ENCODE measurements at places on chromosomes 7 and 10.

DNA sequence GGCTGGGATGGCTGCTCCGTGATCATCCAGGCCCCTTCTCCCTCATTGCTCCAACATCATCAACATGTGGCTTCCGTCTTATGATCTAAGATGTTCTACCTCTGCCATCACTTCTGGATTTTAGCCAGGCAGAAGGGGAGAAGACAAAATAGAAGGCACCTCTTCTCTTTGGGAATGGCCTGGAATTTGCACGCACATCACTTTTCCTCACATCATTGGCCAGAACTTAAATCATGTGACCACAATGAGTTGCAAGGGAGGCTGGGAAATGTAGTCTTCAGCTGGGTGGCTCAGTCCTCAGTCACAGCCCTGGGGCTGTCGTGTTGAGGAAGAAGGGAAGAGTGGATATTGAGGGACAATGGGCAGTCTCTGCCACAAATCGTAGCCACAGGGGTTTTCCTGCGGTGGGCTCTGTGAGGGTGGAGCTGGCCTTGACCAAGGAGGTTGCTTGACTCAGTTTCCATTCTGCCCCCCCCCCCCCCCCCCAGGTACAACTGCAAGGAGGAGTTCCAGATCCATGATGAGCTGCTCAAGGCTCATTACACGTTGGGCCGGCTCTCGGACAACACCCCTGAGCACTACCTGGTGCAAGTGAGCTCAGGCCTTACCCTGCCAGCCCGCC lies 50.3 kb downstream of the PALD1 start:
- DNase-seq = peak; percentile 78

DNA sequence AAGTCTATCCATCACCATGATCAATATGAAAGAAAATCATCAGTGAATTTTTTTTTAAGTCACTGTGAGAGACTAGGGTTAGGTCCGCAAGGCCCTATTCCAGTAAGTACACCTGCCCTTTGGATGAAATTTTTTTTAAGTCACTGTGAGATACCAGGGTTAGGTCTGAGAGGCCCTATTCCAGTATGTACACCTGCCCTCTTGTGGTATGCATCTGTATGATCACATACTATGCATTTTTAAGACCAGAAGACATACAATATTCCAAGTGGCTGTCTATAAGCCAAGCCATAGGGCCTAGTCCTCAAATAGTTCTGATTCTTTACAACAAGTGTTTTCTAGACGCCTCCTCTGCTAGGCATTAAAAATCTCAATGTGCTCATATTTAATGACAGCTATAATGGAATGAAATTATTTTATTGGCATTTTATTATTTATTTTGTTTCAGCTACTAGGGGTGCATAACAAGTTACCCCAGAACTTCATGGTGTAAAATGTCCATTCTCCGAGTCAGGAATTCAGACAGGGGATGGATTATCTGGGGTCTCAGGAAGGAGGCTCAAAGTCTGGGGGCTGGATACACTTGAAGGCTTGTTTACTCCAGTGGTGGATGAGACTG lies 53.1 kb downstream of the TEX36 start:
- peak; percentile 9 for DNase-seq

GRCh38 chr10:126749015-126749655 lies 78.6 kb upstream of the C10orf90 start:
- DNase-seq = peak; percentile 92

GRCh38 chr10:78462726-78463228 lies 429.1 kb downstream of the RPS24 start:
- no peak for DNase-seq

DNA sequence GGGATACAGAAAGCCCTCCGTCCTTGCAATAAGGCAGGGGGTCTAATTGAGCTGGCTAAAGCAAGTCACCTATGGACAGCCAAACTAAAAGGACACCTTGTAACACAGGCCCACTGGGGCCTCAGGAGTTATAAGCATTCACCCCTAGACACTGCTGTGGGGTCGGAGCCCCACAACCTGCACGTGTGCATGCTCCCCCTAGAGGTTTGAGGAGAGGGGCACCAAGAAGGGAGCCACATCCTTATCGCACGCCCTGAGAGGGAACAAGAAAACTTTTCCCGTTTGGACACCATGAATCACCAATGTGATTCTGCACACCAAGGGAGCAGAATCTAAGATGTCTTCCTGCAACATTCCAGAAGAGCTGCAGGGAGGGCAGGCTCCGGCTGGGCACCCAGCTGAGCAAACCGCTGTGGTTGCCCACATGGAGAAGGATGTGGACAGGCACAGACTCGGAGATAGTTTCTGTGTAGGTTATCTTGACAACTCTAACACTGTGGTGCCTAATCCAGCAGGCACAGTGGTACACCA lies 17.7 kb upstream of the TARP start:
- DNase-seq = peak; percentile 42

- no peak for DNase-seq
Measured at GRCh38 chr7:36790311-36790787, 66.1 kb upstream of the AOAH start.

DNA sequence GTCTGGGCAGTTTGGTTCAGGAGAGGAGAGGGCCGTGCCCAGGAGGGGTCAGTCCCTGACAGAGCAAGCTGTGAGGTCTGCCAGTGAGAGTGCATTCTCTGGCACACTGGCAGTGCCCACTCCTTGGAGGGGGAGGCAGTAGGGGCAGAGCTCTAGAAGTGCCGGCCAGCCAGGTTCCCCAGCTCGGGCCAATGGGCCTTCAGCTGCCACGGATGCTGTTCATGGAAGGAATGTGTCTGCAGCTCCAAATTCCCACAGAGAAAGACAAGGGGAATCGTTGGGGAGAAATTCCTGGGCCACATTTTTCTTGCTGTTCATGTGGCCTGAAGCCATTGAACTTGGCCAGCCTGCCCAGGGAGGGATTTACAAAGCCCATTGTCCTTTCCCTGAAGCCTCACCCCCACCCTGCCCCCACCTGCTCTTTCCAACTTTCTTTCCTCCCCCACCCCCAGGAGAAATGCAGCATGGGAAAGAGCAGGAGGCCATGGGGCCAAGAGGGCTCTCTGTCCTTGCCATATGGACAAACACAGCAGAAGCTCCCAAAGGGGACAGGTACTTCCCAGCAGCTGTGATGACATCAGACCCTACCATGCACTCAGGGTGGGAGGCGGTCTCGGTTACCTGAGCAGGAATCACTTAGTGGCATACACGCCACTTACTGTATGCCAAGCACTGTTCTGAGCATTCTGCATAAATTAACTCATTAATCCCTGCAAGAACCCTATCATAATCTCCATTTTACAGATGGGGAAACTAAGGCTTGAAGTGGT lies 70.7 kb downstream of the ARHGAP22 start:
- peak; percentile 81 for DNase-seq

GRCh38 chr7:79227044-79227443 lies 226.4 kb downstream of the MAGI2 start:
- DNase-seq = no peak

GRCh38 chr7:6015917-6016652 lies 7.0 kb downstream of the AIMP2 start:
- no peak for DNase-seq

DNA sequence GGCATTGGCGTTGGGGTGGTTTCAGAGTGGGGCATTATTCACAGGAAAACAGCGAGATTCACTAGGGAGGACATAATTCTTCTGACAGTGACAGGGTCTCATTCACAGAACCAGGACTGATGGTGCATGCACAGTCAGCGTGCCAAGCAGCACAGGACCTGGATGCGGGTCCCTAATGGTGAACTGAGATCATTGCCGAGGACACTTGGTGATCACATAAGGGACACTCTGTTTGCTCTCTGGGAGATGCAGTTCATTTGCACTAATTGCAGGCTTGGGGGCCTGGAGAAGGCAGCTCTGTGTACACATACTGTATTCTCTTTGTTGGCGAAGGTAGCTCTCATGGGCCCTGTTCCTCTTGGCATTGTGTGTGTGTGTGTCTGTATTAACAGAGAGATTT lies 716.1 kb downstream of the PHTF2 start:
- no peak for DNase-seq

DNA sequence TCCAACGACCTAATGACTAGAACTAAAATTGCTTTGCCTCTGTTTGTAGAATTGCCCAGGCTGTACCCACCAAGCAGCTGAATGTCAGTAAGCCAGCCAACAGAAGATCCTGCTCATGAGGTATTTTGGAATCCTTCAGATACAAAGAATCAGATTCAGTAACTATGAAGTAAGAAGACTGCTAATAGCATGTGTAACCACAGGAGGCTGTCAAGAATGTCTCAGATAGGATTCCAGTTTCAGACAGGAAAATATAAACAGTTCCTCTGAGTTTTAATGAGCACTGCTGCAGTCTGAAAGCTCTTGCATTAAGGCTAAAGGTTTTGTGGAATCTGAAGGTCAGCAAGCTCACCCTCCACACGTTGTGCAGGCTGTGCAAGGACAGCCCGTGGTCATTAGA lies 112.6 kb upstream of the ADAM12 start:
- DNase-seq = no peak

DNA sequence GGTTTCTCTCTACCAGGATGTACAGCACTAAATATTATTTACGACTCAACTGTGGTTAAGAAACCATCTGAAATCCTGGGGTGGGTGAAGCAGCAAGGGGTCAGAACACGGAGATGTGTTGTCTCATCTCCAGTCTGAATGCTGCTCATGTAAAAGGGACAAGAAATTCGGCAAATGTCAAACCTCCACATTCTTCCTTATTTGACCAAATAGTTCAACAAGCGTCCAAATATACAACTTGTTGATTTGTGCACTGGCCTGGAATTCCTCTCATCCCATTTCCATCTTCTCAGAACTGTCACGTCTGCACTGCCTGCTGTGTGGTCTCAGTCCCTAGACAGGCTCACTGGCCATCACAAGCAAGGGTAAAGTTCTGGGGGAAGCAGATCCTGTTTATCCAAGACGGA lies 520.0 kb downstream of the PARD3 start:
- no peak for DNase-seq

GRCh38 chr7:26374647-26375373 lies 83.1 kb downstream of the SNX10 start:
- DNase-seq = no peak

- DNase-seq = no peak
Measured at GRCh38 chr10:48194830-48195229, 79.7 kb downstream of the FRMPD2 start.

DNA sequence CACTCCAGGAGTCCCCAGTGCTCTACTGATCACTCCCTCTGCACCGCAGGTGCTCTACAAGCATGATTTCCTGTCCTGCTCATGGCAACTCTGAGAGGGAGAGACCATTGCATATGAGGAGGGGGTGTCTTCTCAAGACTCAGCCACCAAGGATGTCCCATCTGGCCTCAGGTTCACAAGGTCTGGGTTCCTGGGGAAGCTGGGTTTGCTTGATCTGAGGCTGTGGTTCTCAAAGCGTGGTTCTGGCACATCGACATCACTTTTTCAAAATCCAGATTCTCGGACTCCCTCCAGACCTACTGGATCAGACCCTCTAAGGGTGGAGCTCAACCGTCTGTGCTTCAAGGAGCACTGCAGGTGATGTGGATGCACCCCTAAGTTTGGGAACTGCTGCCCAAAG lies 247.5 kb downstream of the PLXNA4 start:
- no peak for DNase-seq

- peak; percentile 17 for DNase-seq
Measured at GRCh38 chr7:46011059-46011458, 90.0 kb upstream of the IGFBP3 start.

- DNase-seq = no peak
Measured at GRCh38 chr10:21521751-21522533, 3.5 kb downstream of the SKIDA1 start.

- DNase-seq = peak; percentile 81
Measured at GRCh38 chr10:119871881-119872609, 598 bp downstream of the MCMBP start.

DNA sequence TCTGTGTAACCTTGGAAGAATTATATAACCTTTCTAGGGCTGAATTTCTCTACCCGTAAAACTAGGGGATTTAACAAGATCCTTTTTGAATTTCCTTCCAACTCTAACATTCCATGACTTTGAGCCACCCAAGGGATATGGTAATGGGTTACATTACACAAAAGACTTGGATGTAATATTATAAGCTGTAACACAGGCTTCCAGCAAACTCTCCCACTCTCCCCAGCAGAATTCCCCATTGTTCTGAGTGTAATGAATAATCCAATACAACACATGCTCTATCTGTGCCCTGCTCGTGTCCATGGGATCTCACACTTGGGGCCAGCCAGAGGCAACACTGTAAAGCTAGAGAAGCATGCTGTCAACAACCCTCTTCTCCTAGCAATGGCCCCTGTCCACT lies 790.6 kb upstream of the AUTS2 start:
- no peak for DNase-seq

DNA sequence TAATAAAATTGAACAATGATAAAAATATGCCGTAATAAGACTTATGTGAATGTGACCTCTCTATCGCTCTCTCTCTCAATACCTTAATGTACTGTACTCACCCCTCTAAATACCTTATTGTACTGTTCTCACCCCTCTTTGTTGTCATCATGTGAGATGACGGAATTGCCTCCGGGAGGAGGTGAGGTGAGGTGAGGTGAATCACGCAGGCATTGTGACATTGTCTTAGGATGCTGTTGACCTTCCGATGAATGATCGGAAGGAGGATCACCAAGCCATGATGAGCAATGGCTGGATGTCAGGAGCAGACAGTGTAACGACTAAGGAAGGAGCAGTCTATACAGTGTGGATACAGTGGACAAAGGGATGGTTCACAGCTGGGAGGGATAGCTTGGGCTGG lies 87.4 kb upstream of the FAM20C start:
- DNase-seq = no peak

DNA sequence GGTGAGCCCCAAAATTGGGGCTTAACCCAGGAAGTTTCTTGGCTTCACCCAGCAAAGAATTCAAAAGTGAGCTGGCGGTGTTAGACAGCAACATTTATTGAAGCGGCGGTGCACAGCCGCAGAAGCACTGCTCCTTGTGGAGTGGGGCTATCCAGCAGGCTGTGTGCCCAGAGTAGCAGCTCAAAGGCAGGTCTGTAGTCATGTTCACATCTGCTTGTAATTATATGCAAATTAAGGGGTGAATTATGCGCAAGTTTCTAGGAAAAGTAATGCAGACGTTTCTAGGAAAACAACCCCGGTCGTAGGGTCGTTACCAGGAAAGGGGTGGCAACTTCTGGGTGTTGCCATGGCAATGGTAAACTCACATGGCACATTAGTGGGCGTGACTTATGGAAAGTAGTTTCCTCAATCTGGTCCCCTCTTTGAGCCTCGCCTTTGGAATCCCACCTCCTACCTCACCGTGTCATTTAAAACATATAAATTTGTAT lies 13.7 kb upstream of the KBTBD2 start:
- peak; percentile 98 for DNase-seq

GRCh38 chr7:36644625-36645422 lies 79.5 kb downstream of the AOAH start:
- DNase-seq = no peak

DNA sequence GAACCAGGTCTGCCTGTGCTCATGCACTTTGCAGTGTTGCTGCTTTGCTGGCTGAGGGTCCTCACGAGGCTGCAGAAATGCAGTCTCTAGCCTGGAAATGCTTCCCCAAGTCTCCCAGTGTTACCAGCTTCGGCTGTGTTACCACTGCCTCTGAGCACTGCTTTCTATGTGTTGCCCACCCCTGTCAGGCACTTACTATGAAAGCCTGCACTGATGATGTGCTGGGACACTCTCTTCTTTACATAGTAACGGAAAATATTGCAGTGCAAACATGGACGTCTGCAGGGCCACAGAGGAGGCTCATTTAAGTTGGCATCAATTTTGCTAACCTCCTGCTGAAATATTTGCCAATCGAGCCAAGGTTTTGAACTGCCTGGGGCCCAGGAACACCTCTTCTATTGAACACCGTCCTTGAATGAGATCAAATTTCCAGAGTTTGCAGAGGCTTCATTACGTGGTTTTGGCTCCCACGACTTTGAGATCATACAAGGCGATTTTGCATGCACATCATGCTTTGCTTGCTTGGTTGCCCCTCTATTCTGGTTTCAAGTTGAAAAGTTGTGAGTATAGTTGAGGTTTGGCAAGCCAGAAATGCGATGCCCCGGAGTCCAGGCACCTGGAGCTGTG lies 404.7 kb upstream of the PODXL start:
- no peak for DNase-seq
